ENCODE measurements at places on chromosomes 13 and 19.

DNA sequence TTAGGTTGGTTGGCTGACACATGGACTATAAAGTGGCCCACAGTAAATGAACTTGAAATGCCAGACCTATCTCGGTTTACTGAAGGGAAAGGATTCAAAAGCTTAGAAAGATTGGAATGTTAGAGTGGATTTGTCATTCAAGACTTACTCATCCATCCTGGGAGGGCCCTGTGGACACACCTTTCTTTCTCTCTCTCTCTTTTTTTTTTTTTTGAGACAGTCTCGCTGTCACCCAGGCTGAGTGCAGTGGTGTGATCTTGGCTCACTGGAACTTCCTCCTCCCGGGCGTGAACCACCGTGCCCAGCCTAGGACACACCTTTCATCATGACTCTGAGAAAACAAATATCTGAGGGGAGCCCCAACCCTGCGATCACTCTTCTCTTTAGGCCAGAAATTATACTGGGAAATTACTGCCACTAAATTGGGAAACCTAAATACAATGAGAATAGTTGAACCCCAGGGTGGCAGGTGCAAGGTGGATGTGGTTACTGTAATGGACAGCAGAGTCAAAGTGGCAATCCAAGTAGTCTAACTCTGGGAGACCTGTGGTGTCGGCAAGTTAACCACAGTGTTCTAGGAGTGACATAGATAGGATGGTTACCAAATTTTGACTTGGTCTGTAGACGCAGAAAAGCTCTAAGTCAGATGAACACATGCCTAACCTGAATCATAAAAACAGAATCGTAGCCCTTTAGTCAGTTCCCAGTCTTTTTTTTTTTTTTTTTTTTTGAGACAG is 47.1 kb upstream of the ZMYM5 start:
- DNase-seq: no peak

GRCh38 chr13:113815151-113816058 is 48.5 kb downstream of the GAS6 start:
- DNase-seq: peak; percentile 15

DNA sequence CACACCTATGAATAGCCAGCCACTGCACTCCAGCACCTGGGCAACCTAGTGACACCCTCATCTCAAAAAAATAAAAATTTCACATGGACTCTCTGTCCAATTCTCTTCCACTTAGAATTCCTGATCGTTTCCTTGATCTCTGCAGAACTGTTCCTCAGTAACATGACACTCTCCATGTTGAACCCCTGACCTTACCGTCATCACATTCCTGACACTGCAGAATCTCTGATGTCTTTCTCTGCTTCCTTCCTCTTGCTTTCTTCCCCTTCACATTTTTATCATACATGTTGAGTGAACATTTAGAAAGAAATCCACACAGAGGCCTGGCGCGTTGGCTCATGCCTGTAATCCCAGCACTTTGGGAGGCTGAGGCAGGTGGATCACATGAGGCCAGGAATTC is 15.0 kb downstream of the ZNF114 start:
- no peak for DNase-seq

GRCh38 chr13:86932776-86933334 is 738.3 kb upstream of the SLITRK5 start:
- DNase-seq: no peak

DNA sequence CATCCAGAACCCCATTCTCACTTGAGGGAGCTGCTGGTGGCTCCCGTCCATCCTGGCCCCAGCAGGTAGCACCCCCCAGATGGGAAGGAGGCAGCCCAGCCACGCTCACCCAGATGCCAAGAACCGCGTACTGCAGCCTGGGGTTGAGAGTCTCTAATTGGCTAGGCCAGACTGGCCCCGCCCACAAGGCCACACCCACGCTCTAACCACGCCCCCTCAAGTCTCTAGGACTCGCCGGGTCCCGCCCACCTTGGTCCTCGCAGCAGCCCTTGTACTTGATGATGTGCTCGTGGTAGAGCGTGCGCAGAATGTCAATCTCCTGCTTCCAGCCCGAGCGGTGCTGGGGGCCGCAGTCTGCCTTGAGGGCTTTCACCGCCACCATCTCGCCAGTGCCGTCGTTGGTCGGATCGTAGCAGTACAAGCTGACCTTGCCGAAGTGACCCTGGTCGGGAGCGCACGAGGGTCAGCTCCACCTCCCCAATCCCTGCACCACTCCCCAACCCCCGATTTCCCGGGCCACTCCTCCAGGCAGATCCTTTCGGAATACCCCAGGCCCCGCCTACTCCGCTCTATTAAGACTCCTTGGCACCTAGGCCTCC is 14.5 kb upstream of the ICAM3 start:
- peak; percentile 44 for DNase-seq

DNA sequence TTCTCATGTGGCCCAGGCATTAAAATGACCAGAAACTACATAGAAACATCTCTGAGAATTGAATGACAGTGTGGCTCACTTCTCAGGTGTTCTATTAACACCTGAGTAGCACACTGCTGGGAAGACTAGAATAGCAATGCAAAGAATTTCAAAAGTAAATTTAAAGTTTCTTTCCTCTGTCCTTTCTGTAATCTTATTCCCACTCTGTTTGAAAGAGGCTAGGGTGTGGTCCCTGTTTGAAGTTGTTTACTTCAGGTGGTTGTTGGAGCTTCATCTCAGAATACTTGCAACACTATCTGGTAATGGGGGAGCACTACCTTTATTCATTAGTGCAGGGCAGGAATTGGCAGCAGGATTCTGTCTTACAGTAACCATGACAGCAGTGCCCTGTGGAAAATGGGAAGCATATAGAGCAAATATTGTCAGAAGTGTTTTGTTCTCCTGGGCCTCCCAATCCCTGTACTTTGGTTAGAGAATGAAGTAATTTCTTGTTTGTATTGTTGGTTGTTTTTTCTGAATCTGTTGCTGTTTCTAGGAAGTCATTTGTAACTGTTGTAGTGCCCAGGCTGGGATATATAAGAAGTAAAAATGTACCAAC is 1210.2 kb upstream of the ATXN8OS start:
- DNase-seq: no peak
